ENCODE measurements at places on chromosomes 5 and 9.
A peak's percentile ranks its signal among the peaks of the same experiment; 100 is the strongest.

- no peak for DNase-seq
These were observed 34.7 kb downstream of the ADAM19 start for GRCh38 chr5:157540707-157541446.

GRCh38 chr5:133732536-133732935 lies 120.2 kb upstream of the FSTL4 start:
- no peak for DNase-seq

DNA sequence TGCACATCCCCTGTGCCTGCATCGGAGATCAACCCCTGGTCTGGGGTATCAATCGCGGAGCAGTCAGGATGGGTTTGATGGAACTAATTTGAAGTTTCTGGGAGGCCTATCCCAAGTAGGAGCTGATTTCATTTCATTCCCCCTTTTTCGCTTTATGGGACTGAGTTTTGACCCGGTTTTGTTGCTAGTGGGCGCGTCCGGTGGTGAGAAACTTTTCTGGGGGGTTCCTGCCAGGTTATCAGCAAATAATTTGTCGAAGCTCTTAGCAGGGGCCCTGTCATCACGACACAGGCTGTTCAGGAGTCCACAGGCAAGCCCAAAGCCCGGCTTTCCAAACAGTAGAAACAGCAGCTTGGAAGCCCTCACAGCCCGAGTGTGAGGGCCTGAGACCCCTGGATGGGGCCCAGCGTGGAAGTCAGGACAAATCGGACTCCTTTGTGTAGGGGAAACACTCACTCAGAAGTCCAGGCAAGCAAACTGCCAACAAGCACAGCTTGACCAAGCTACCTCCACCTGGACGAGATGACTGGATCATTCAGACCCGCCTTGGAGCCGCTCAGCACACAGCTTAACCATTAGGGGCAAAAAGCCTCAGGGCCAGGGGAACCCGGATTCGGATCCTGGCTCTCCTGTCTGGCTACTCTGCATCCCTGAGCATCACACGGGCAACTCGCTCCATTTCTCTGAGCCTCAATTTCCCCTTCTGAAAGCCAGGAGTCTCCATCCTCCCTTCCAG lies 64.4 kb upstream of the BARHL1 start:
- no peak for DNase-seq

GRCh38 chr5:175894793-175895192 lies 23.4 kb downstream of the CPLX2 start:
- no peak for DNase-seq

DNA sequence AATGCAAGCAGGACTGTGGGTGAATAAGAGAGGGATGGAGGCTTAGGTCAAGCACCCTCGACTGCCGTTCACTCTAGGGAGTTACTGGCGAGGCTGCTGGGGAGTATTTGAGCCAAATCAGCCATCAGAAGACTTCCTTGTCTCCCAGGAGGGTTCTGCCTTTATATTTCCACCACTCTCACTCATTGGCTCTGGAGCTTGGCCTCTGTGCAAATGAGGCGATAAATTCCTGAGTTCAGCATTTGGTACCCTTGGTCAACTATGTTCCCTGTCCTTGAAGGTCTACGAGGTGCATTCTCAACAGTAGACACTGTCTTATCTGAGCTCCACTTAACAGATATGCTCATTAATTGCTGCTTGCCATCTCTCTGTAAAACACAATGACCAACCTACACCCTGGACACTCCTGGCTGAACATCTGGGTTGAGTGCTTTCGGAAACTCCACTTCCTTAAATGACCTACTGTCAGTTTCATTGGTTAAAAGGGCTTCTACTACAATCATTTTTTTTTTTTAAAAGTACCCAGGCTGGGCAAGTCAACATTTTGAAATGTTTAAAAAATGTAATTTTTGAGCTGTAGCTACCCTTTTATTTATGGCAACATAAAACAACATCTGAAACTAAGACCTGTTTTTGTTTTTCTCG lies 153.2 kb downstream of the NTRK2 start:
- DNase-seq, result no peak

DNA sequence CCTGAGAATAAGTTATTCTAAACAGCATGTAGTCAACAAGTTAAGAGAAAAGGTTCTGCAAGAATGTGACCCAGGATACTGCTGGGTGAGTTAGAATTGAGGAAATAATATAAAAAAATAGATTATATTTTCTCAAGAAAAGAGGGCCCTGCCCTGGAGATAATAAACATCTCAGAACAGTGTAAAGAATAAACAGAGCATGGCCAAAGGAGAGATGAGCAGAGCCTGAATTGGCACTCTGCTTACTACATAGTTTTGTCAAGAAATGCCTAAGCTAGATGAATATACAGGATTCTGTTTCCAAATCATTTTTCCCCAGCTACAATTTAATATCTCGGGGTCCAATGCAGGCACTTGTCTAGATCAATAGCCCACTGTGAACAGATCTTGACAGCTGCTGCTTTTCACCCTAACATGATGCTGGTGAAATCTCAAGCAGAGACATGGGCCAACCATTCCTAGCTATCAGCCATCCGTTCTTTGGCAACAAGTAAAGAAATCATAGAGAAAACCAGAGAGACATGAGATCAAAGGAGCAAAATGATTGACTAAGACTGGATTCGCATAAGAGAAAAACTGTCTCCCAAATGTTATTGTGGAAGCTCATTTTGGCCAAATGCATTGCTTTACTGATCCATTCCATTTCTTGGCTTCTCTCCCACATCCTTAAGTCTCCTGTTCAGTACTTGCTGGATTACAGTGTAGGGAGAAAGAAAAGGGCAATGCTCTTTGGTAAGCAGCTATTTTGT lies 173.2 kb downstream of the PRELID2 start:
- DNase-seq, result no peak

DNA sequence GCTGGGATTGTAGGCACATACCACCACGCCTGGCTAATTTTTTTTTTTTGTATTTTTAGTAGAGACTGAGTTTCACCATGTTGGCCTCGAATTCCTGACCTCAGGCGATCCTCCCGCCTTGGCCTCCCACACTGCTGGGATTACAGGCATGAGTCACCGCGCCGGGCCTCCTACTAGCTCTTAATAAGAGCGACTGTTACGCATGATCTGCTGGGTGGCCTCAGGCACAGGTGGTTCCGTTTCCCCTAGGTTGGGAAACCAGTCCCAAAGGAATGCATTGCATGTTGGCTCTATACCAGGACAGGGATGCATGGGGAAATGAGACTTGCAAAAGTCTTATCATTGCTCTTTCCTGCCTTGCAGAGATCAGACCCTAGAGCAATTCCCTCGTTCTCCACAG lies 184.7 kb upstream of the PPP1R26 start:
- DNase-seq, result no peak

GRCh38 chr9:89872913-89873707 lies 268.3 kb downstream of the GADD45G start:
- DNase-seq, result peak; percentile 71

- DNase-seq, result no peak
These were observed 250.2 kb downstream of the CYLC2 start for GRCh38 chr9:103245369-103245768.

DNA sequence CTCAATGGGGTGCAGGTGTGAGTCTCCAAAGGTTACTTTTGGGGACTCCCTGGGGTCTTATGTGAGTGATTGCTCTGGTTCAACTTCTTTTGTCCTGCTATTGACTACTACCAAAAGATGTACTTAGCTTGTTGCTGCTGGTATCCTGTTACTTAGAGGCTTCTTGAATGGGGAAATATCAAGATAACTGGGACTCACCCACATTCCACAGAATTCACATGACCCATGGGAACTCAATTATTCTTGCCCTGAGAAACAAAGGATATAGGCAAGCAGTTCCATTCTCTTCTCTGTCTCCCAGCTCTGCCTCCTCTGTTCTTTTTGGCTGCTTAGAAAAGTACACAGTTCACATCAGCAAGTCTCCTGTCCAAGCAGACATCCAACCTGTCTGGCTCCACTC lies 105.9 kb downstream of the UNC13B start:
- no peak for DNase-seq
